ENCODE measurements at places on chromosomes 5 and 9.

DNA sequence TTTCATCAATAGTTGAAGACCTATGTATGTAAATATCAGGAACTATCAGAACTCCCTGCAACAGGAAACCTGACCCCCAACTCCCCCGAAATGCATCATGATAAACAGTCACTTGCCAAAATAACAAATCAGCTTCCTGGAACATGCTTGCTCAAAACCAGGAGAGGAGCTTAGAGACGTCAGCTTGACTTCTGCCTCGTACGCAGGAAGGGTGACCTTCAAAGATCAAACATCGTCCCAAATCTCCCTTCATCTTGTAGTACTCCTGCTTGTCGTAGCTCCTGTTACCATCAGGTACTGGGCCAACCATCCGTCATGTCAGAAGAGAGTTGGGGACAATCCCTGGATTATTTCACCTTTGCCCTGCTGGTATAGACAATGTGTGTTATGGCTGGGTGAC, 396.1 kb downstream of the GADD45G start:
- no peak for DNase-seq

- no peak for DNase-seq
Observed at GRCh38 chr5:105392122-105392709, 1829.6 kb upstream of the NUDT12 start.

GRCh38 chr9:33081128-33081851, 4.8 kb upstream of the SMU1 start:
- peak; percentile 94 for DNase-seq

GRCh38 chr9:124011460-124012301, at the start of gene LHX2:
Gene LHX2, plus strand, starts transcription at chr9:124011768. Its CDS starts 581 bp downstream, at chr9:124012349.
- DNase-seq, result peak; percentile 47

GRCh38 chr5:126137891-126138280, 285.3 kb upstream of the GRAMD2B start:
- no peak for DNase-seq

DNA sequence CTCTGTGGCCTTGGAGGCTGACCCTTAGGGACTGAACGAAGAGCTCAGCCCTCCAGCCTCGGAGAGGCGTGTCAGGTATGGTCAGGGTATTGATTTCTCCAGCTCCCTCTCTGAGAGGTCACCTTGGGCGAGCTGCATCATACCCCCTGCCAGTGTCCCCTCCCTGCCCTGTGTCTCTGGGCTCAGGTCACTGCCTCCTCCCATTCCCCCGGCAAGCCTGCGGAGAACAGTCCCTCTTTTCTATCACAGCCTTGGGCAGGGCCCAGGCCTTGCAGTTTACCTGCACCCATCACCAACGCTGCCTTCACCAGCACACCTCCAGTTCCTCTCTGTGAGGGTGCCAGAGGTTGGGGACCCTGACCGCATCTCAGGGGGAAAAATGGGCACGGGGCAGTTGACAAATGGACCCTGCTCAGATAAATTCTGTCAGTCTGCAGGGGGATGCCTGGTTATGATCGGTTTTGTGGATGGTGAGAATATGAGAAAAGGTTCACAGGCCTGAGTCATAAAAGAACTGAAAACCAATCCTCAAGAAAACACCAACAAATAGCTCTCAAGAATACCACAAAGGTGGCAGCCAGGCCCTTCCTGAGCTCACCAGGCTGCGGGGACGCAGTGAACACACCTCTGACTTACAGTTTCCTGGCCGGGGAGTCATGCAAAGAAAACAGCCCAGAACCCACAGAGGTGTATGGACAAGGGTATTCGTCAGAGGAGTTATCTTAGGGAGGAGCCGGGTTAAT, 24.7 kb upstream of the RXRA start:
- DNase-seq, result no peak

DNA sequence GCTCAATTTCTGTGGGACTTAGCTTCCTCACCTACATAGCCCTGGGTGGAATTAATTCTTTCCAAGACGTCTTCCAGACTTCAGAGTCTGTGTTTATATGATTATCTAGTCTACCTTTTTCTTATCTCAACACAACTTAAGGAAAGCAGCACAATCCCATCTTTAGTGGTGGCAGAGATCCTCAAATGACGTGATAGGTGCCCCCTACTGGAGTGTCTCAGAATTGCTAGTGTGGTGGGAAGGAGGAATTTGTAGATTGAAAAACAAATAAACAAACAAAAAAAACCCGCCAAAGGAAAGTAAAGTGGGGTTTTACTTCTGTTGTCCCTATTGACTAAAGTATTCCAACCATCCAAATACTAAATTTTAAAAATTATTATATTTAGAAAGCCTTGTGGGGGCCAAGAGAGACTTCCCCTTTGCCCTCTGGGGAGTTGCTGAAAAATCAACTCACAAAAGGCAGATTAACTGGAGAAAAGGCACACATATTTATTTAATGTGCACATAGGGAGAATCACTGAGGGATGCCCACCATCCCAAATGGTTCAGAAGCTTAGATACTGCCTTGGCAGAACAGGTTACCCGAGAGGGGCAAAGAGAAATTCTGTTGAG, 283.3 kb downstream of the TMEM167A start:
- peak; percentile 26 for DNase-seq

GRCh38 chr5:108900668-108901067, 153.0 kb downstream of the FER start:
- DNase-seq, result no peak

GRCh38 chr5:123157791-123158581, 68.9 kb downstream of the PRDM6 start:
- DNase-seq, result no peak

DNA sequence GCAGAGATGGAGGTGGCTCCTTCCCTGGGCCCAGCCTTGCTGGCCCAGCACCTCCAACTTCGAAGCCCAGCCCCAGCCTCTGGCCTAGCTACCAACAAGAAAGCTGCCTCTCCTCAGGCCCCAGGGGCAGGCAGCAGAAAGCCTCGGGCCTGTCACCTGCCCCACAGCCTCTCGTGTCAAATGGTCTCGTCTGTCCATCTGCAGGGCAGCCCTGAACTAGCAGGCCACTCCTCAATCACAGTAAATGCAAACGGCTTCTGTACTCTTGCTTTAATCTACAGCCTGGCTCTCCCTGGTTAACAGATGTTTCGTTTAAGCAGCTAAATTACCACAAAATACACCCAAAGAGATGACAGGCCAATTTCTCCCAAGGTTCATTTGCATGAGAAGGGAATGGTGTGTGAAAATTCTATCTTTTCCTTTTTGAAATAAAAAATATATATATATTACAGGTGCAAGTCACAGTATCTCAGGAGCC, 21.5 kb downstream of the VAV2 start:
- DNase-seq, result no peak

- DNase-seq, result no peak
Observed at GRCh38 chr5:136197462-136198142, 4.6 kb upstream of the SMIM32 start.

DNA sequence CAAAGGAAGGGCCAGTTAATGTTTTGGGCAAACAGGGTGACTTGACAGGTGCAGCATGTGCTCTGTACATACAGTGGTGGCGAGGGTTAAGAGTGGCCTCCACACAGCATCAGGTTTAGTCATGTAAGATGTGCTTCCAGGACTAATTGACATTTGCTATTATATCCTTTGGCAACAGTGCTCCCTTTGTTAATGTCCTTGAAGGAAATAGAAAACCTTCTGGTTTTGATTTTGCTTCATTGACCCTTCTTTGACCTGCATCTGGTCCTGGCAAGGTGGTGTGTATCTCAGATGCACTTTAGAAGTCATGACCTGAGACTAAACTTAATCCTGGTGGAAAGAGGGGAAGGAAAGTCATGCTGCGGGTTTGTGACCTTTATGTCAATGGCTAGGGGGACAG, 440.0 kb downstream of the ENC1 start:
- DNase-seq, result no peak

- DNase-seq, result no peak
Observed at GRCh38 chr5:125057912-125058826, 311.7 kb upstream of the ZNF608 start.

- DNase-seq, result no peak
Observed at GRCh38 chr5:181129601-181130000, 1.4 kb downstream of the OR2V1 start.

DNA sequence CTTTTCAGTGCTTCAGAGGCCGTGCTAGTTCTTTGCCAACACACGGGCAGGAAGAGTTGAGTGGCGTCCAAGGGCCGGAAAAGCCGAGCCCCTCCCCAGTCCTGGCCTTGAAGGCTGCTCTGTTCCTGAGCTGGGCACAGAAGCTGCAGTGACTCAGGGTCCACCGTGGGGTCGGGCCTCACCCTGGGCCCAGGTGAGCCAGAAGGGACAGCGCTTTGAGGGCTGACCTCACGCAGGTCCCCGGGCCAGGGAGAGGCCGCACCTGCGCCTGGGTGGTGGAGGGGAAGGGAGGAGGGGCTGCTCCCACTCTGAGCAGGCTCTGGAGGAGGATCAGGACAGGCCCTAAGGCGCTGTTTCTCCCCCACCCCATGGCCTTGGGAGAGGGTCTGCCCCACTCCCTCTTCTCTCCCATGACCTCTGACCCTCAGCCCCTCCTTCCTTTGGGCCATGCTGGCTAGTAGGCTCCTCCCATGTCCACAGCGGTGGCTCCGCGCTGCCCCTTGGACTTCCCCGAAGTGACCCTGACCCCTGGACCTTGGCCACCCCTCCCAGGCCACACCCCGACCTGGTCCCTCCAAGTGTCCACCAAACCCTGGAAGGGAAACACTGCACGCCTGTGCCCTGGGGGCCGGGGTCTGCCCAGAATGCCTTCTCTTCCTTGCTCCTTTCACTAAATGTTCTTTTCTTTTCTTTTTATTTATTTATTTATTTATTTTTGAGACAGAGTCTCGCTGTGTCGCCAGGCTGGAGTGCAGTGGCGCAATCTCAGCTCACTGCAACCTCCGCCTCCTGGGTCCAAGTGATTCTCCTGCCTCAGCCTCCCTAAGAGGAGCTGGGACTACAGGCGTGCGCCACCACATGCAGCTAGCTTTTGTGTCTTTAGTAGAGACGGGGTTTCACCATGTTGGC, 19.7 kb upstream of the SLC6A19 start:
- DNase-seq, result no peak

- DNase-seq, result no peak
Observed at GRCh38 chr5:80238778-80239679, 16.8 kb downstream of the SERINC5 start.

- DNase-seq, result no peak
Observed at GRCh38 chr5:143471041-143471509, 67.6 kb upstream of the NR3C1 start.

DNA sequence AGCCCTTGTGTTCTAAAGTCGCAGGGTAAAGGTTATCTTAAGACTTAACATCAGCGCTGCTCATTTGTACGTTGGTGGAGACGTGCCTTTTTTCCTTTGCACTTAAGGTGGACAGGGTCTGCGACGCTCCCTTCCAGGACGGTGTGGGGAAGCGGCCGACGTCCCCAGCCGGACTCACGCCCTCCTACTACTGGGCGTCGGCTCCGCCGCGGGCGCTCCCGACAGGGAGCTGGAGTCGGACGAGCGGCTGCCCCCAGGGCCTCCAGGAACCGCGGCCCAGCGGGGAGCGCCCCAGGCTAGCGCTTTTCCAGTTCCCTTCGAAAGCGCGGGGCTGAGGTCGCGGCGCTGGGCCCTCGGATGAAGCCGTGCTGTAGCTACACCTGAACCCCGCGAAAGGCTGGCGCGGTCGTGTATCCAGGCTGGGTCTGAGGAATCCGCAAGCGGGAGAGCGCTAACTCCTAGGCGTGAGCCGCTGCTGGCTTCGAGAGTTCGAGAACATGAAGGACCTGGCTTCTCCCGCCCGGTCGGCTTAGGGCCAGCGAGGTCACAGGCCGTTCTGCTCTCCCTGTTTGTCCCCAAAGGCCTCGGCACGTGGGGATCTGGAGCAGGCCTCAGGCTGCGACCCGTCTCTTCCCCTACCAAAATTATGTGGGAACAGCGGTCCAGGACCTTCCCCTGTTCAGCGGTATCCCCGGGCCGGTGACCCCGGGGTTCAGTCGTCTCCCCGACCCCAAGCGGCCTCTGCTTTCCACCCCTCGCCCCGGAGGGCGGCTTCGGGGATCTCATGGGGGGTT, 3.8 kb upstream of the DMRT3 start:
- no peak for DNase-seq

- no peak for DNase-seq
Observed at GRCh38 chr9:114409103-114409780, 21.5 kb upstream of the AKNA start.

- no peak for DNase-seq
Observed at GRCh38 chr9:85451680-85452079, 290.1 kb downstream of the AGTPBP1 start.

GRCh38 chr9:74322661-74323314, 174.3 kb upstream of the RORB start:
- no peak for DNase-seq

GRCh38 chr5:8523501-8523900, 654.6 kb downstream of the MTRR start:
- no peak for DNase-seq

DNA sequence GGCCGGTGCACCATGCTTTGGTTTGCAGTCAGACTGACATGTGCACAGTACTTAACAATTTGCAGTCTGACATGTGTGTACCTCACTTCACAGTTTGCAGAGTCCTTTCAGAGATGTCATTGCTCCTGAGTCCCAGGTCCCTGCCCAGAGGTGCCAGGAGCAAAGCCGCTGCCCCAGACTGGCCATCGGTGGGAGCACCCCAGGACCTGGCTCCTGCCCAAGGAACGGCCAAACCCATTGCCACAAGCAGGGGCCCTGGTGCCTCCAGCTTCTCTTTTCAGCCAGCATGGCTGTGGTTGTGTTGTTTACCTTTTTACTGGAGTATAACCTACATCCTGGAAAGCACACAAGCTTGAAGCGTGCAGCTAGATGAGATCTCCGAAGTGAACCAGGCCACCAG, 28.6 kb downstream of the RASGEF1C start:
- DNase-seq, result no peak

DNA sequence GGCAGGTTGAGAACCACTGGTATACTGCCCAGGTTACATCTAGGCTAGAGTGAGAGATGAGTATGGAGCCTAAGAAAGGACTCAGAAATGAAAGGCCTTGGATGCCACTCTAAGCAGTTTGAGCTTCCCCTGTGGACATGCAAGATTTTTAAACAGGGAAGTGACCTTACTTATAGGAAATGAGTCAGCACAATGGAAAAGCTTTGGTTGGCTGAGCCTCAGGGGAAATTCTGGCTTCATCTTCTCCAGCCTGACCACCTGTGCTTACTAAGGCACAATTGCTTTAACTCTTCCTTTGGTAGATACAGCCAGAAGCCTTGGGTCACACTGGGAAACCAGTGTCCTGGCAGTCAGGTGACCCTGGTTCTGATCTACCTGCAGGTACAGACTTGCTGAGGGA, 380.2 kb upstream of the ZNF462 start:
- DNase-seq, result no peak

DNA sequence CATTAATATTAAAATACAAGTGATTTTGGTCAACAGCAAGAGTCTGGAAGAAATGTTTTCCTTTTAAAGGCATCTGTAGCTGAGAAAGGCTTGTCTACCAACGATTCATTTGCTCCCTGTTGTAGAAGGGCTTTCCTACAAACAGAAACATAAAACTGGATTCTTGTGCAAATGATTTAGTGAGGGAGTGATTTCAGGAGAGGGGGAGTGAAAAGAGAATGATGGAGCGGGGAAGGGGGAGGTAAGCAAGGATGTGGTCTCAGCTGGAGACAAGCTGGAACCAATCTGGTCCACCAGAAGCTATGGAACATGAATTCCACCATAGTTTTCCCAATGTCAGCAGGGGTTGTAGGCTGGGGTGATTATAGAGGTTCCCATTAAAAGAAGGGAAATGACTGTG, 196.3 kb downstream of the FBXO4 start:
- no peak for DNase-seq

- no peak for DNase-seq
Observed at GRCh38 chr9:91177661-91178280, 183.9 kb downstream of the AUH start.

- no peak for DNase-seq
Observed at GRCh38 chr5:119333421-119333851, 22.4 kb upstream of the TNFAIP8 start.

All from CD4-positive, CD25-positive, alpha-beta regulatory T cell (primary cell).